ENCODE measurements at places on chromosomes 7 and 10.

GRCh38 chr7:24660546-24660945 lies 87.3 kb downstream of the PALS2 start:
- DNase-seq: peak; percentile 98

- no peak for DNase-seq
Measured at GRCh38 chr7:130899071-130899560, 165.1 kb upstream of the KLF14 start.

DNA sequence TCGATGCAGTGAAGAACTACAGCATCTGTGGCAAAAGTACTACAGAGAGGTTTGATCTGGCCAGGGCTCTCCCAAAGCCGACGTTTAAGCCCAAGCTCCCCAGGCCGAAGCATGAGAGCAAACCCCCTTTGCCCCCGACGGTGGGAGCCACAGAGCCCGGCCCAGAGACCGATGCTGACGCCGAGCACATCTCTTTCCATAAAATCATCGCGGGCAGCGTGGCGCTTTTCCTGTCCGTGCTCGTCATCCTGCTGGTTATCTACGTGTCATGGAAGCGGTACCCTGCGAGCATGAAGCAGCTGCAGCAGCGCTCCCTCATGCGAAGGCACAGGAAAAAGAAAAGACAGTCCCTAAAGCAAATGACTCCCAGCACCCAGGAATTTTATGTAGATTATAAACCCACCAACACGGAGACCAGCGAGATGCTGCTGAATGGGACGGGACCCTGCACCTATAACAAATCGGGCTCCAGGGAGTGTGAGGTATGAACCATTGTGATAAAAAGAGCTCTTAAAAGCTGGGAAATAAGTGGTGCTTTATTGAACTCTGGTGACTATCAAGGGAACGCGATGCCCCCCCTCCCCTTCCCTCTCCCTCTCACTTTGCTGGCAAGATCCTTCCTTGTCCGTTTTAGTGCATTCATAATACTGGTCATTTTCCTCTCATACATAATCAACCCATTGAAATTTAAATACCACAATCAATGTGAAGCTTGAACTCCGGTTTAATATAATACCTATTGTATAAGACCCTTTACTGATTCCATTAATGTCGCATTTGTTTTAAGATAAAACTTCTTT lies 2.3 kb downstream of the LRRTM3 start:
- no peak for DNase-seq

- no peak for DNase-seq
Measured at GRCh38 chr10:124379609-124380193, 39.0 kb downstream of the OAT start.

- no peak for DNase-seq
Measured at GRCh38 chr7:44155191-44156185, 14.4 kb upstream of the MYL7 start.

DNA sequence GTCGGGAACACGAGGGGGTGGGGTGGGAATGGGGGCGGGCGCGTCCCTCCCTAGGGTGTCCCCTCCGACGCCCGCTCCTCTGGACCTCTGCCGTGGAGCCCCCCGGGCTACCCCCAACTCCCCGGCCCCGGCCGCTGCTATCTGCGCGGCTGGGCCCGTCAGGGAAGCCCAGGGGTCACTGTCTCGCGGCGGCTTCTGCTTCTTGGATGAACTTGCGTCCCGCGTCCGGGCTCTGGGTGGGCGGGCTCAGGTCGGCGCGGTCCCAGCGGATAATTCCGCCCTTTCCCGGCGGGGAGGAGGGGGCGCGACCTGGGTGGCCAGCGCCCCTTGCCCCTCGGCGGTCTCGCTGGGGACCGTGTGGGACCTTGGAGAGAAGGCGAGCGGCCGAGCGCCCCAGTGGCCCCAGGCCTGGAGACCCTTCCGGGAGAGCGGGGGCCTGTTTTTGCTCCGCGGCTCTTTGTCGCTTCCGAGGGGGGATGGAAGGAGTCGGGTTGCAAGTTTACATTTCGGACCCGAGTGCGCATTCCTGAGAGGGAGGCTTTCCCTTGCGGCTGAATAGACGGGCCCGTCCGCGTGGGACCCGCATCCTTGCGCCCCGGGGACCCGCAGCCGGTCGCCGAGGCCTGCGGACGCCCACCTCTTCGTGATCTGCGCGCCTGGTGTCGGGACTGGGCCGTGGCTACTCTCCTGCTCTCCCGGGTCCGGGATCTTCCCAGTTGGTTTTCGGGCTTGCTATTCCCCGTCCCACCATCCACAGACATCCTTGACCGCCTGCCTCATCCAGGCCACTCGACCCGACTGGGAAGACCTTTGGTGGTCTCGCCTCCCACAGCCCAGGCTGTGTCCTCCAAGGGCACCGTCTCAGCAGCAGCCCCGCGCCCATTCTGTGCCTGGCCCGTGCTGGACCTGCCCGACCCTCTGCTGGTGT lies 812 bp downstream of the DOCK1 start:
- DNase-seq: peak; percentile 7

DNA sequence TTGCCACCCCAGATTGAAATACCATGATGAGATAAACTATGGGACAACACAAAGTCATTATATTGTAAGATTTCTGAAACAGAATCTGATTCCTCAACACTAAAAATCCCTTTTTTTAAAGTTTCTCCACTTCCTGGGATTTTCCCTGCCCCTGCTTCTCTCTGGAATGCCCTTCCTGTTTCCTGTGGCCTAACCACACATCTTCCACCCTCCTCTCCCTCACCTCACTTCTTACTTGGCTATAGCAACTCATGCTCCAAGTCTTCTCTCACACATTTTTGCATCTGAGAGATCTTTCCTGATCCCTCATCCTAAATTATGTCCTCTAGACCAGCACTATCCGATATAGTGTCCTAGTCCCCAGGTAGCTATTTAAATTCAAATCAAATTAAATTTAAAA lies 4.1 kb upstream of the RELN start:
- DNase-seq: no peak

DNA sequence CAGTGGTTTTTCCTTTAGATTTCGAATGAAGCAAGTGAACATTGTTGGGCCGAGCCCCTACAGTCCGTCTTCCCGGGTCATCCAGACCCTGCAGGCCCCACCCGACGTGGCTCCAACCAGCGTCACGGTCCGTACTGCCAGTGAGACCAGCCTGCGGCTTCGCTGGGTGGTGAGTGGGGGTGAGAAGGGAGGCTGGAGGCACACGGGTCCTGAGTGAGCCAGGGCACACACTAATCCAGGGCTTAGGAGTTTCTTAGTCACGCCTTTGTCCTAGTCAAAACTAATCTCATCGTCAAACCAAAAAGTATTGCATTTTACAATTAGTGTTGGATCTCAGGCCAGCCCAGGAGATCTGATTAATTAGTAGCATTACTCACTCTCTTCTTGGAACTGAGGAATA lies 568.8 kb upstream of the FOXK1 start:
- DNase-seq: no peak

- DNase-seq: peak; percentile 50
Measured at GRCh38 chr7:2451171-2452073, 24.8 kb downstream of the GRIFIN start.

DNA sequence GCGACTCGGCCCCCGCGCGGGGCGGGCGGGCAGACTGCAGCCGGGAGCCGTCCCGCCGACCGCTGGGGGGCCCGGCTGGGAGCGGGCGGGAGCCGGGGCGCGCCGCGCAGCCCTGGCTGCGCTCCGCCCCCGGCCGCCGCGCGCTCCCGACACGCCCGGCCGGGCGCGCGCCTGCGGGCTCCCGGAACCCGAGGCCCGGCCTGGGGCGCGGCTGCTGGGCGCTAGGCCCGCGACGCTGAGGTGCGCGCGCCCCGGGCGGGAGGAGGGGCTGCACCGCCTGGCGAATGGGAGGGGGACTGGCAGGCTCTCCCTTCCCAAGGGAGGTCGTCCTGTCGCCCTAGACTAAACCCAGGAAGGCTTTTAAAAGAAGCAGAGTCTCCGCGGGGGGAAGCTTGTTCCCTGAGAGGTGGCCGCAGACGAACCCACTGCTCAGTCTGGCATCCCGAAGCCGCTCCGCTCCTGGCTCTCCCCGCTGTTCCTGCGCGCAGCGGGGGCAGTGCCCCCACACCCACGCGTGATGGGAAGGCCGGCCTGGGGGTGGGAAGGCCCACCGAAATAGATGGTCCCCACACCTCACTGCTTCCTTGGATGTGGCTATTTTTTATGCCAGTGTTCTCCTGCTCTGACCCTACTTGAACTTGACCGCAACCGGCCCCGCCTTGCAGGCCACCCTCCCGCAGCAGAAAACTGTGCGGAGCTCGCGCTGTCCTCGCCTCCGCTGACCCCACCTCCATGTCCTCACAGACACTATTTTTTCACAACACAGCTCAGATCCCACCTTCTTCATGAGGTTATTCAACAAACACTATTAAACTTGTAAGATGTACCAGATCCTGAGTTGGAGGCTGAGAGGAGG lies at the start of gene VOPP1:
VOPP1 (minus strand) TSS at position 125 of the 856 bp plus-strand sequence. CDS start 178 bp downstream, outside the sequence.
- DNase-seq: peak; percentile 44

DNA sequence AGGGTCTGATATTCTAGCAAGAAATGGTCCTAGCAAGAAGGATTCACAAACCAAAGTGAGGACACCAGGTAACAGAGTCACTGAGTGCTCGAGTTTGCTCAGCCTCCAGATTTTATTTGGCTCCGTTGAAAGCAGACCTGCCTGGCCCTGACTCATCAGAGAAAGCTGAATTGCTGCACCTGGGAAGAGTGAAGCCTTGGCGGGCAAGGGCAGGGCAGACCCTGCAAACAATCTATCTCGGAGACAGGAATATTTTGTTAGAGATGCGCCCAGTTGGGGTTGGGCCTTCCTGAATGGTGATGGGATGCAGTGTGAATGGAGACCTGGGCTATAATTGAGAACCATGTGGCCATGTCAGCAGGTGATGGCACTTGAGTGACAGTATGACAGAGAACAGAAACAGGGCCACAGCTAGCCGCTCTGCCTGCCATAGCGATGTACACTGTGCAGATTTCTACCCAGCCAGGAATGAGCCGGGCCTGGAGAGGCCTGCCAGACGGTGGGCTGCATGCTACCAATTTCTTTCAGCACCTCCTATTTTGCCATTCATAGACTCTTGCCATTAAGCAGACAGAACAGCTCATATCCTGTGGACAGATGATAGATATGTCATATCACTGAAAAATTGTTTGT lies 744.2 kb downstream of the LRMDA start:
- DNase-seq: no peak
